ENCODE measurements at places on chromosomes 6 and 20. TPM values are rescaled to one million over a fixed set of nuclear protein-coding genes. Genes with fewer than 3 reads are reported as not detected.
A peak's percentile ranks its signal among the peaks of the same experiment; 100 is the strongest.

The IP6K3 gene
- not detected for total RNA-seq

The FAM50B gene
- 0.48 TPM for total RNA-seq

The EPB41L2 gene
- total RNA-seq: 1.7 TPM

DNA sequence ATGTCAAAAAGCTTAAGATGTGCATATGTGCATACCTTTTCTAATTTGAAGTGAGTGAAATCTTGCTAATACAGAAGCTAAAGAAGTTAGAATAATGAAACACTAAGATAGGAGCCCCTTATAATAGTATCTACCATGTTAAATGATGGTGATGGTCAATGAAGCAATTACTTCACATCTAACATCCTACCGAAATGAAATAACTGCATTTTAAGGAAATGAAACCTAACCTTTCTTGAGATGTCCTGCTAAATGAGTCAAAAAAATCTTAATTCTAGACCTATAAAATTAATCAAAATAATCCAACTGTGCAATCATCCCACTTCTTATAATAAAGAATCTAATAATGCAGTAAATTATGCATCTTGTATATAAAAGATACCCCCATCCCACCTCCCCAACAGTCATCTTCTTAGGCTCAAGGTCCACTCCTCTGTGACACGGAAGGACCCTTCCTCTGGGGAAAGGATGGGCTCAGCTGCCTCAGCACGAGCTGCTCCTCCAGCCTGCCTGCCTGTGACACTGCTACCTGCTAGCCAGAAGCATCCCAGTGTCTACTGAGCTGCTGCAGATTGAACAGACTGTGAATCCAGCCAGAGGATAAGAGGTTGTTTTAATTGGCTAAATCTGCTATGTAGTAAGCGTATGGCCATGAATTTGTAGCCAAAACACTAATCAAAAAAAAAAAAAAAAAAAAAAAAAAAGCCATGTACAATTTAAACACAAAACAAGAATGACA is 129.6 kb upstream of the BEND3 start:
- H3K27ac ChIP-seq: peak overlapping the region; percentile 81
- H3K27me3 ChIP-seq: no peaks in the 10 kb centered on the region
- peaks cover 28% of the 10 kb centered on the region for H3K4me1 ChIP-seq
- H3K36me3 ChIP-seq: no peaks in the 10 kb centered on the region

- H3K4me1 ChIP-seq: no peaks in the 10 kb centered on the region
- no peak for DNase-seq
- H3K27ac ChIP-seq: no peak overlapping the region
- H3K27me3 ChIP-seq: no peaks in the 10 kb centered on the region
- no peaks in the 10 kb centered on the region for H3K36me3 ChIP-seq
- no peak overlapping the region for H3K4me3 ChIP-seq
Measured at GRCh38 chr6:80932359-80932758, 820.1 kb downstream of the TENT5A start.

DNA sequence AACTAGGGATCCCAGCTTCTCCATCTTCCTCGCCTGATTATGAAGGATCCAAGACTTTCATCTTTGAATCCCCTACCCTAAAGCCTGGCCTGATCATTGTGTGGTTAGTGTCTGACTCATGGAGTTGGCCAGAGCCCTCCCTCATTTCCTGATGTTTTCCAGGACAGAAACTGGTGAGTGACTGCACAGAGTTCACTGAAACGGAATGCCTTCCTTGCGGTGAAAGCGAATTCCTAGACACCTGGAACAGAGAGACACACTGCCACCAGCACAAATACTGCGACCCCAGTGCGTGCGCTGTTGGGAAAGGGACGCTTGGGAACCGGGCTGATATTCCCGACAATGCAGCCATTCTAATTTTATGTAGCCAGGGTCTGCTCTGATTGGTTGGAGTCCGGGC is 4.0 kb downstream of the CD40 start:
- no peaks in the 10 kb centered on the region for H3K27me3 ChIP-seq
- H3K4me3 ChIP-seq: no peak overlapping the region
- H3K36me3 ChIP-seq: no peaks in the 10 kb centered on the region
- no peak overlapping the region for H3K27ac ChIP-seq

DNA sequence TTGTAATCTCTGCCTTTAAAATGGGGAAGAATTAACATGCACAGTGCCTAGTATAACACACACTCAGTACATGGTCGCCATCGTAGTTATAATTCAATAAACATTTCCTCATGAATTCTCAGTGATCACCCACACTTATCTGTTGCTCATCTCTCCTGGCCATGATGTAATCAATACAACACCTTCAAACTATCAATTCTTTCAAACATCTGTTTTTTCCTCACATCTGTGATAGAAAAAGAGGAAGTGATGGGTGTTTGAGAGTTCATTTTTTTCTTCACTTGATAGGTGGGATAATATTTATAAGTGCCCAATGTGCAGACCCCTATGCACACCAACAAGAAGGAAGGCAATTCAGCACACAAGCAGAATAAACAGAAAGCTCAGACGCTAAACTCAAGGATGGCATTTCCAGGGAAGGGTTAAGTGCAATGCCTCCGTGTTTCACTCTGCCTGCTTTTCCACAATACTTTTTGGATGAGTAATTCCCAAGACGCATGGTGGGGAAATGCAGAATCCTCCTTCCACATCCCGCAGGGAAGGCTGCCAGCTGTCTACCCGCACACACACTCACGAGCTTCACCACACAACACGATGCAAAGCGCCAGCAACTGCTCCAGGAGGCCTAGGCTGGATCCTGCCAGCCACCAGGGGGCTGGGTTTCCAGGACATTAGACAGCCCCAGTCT is 100.3 kb downstream of the GMPR start:
- no peaks in the 10 kb centered on the region for H3K27me3 ChIP-seq
- H3K27ac ChIP-seq: no peak overlapping the region
- H3K4me1 ChIP-seq: peaks cover 18% of the 10 kb centered on the region
- peak; percentile 57 for DNase-seq
- no peaks in the 10 kb centered on the region for H3K36me3 ChIP-seq

DNA sequence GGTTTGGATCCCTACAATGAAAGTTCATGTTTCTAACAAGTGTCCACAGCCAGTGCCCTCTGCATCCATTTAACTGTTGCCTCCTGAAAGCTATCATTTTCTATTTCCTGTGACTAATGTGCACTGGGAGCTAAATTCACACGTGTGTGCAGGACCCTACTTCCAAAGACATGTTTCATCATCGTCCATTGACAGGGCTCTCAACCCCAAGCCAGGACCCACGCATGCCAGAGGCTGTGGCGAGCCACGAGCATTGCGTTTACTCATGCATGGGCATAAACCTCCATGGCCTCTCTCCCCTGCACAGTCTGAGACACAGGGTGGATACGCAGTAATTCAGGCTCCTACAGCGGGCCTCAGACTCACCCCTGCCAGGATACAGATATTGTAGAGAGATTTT is 153.2 kb downstream of the MAFB start:
- H3K27me3 ChIP-seq: no peaks in the 10 kb centered on the region
- H3K4me1 ChIP-seq: no peaks in the 10 kb centered on the region
- no peak overlapping the region for H3K4me3 ChIP-seq
- H3K36me3 ChIP-seq: no peaks in the 10 kb centered on the region
- H3K27ac ChIP-seq: no peak overlapping the region
- no peak for DNase-seq
